CD4-positive, alpha-beta memory T cell (primary cell): ENCODE measurements at places on chromosomes 11 and 22.
A peak's percentile ranks its signal among the peaks of the same experiment; 100 is the strongest.

DNA sequence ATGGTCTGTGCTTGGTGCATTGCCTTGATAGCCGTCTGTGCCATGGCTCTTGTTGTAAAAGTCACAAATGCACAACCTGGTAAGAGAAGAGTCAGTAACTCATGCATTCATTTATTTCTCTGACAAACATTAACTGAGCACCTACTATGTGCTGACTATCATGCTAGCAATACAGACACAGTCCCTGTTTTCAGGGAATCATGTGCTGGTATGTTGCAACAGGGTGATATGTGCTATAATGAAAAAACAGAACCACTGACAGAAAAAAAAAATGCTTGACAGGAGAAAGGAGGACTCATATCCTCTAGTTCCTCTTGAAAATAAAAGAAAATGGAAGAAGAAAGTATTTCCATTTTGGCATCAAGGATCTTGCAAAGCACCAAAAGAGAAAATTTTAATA, 34.5 kb upstream of the RAPSN start:
- no peak for DNase-seq

GRCh38 chr11:16295592-16295991, 60.8 kb downstream of the SOX6 start:
- DNase-seq: no peak

DNA sequence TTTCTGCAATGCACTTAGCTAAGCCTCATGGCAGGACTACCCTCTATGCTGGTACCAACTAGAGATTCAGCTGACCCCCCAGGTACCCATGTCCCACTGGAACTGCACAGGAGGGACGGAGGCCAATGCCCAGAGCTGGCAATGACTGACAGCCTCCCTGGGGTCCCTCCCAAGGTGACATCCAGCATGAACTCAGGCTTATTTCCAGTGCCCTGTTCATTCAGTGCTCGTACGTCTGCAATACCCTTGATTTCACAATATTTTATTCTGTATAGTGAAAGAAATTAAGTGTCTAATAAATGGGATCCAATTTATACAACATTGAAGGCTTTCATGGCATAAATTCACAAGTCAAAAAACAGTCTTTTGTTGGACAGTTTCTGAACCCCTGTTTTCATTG, 20.2 kb downstream of the ETS1 start:
- no peak for DNase-seq

GRCh38 chr11:73538381-73538872, 59.5 kb downstream of the FAM168A start:
- DNase-seq: no peak

DNA sequence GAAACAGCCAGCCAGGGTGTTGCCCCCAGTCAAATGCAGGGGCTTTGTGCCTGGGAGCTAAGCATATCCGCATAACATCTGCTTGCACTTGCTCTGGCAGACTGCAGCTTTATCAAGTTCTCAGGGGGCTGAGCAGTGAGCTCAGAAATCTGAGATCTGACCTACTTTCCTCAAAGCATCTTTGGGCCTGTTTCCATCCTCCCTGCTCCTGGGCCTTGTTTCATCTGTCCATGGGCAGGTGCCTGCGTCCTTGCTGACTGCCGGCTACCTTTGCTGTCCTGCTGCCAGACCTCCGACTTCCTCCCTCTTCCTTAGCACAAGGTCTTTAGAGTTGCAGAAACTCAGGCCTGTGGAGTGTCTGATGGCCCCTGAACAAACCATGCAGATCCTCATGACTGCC, 131.2 kb upstream of the B3GAT1 start:
- no peak for DNase-seq

DNA sequence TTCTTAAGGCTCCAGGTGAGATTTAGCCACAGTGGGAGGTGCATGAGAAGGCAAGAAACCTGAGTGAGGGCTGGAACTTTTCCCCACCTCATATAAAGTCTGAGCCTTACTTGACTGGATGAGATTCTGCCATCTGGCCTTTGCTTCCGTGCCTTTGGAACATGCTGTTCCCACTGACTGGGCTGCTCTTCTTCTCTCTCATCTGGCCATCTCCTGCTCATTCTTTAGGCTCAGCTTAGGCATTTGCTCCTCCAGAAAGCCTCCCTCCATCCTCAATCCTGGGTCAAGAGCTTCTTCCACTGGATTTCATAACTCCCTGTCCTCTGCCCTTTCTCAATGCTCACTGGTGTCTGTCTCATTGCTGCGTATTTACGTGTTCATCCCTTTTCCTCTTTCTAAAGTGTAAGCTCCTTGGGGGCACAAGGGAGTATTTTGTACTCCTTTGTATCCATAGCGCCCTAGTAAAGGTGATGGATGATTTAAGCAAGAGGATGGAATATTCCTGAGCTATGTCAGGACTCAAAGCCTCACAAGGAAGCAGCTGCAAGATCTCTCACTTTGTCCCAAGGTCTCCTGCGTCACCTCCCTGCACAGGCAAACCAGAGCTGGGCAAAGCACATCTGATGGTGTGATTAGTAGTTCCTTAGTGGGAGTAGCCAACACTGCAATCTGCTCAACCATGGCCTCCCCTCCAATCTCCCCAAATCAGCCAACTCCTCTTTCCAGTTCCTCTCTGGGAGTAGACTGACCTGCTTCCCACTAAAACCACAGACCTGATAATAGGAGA, 15.3 kb downstream of the HSPA8 start:
- DNase-seq: no peak

DNA sequence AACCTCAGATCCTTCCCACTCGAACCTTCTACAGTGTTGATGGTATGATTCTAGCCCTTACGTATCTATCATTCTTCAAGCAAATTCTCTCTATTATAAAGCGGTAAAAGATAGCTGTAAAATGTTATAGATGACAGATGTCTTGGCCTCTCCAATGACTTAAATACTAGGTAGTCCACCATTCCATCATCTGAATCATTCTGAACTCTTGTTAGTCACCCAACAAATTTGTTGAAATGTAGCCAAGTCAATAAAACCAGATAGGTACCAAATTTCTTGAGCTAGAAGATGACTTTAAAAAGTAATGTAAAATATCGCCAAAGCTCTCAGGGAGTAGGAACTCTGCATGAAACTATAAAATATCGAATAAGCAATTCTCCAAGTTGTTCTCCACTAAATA, 32.6 kb upstream of the PICALM start:
- no peak for DNase-seq

DNA sequence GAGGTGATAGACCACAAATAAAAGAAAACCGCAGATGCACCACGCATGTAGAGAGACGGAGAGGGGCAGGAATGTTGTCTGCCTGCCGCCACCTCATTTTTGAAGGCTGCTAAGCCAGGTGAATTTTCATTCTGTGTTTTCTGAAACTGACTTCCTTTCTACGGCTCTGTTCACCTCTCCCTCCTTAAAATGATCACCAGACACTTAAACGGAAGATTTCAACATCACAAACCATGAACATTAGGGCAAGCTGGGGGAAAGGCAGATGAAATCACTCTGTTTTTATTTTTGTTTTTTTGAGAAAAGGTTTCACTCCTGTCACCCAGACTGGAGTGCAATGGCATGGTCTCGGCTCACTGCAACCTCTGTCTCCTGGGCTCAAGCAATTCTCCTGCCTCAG, 232.4 kb downstream of the MIAT start:
- DNase-seq: no peak

- DNase-seq: no peak
Measured at GRCh38 chr11:94472916-94473799, 20.5 kb downstream of the MRE11 start.

DNA sequence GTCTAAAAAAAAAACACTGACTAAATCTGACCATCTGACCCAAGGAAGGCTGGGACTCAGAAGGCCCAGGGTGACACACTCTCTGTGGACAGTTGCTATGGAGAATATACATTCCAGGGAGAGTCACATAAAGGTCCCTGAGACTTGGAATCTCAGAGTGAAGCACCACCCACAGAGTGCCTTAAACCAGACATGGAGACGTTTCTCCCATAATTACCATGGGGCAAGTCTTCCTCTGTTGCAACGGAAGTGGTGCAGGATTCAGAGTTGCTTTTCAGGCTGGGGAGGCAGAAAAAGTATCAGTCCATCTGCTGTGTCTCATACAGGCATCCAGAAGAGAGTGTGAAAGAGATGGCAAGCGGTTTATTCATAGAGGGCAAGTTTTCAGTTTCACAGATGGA, 58.7 kb upstream of the SLN start:
- DNase-seq: no peak

- no peak for DNase-seq
Measured at GRCh38 chr22:30637701-30638114, 2.1 kb downstream of the SLC35E4 start.

DNA sequence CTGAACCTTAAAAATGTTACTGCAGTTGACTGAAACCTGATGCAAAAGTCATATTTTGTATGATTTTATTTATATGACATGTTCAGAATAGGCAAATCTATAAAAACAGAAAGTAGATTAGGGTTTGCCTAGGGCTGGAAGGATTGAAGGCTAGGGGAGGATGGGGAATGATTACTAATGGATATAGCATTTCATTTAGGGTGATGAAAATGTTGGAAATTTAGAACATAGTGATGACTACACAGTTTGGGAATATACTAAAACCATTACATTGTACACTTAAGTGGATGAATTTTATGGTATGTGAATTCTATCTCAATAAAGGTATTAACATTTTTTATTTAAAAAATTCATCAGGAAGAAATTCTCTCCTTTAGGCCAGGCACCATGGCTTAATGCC, 22.9 kb upstream of the PAFAH1B2 start:
- DNase-seq: no peak

DNA sequence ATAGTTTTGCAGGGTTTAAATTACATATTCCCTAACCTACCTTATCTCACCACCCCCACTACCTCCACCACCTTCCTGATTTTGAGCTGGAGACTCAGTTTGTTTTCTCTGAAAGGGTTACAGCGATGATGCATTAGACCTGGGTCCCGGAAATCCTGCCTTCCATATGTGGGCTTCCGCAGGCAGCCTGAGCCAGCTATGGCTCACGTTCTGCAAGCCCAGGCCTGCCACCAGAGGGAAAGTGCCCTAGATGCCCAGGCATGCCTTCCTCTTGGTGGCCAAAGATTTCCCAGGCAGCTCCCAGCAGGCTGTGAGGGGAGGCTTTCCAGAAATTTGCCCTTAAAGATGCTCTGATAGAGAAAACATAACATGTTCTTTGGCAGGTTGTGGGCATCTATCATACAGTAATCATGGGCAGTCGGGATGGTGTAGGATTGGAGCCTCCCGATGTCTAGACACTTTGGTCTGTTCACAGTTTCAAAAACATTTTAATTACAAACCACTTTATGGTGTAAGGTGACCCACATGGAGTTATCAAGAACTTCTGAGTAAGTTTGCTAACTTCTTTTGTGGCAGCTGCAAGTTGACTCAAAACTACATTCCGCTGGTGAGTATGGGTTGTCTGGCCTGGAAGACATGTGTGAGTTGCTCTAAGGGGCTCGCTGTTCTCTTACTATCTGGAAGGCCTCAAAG, 79.3 kb downstream of the MICAL2 start:
- peak; percentile 66 for DNase-seq

GRCh38 chr11:88709567-88709966, 356.2 kb downstream of the GRM5 start:
- no peak for DNase-seq

- no peak for DNase-seq
Measured at GRCh38 chr22:30774566-30774965, 79.9 kb downstream of the OSBP2 start.

GRCh38 chr22:19886605-19887255, 32.1 kb upstream of the GNB1L start:
- peak; percentile 46 for DNase-seq

DNA sequence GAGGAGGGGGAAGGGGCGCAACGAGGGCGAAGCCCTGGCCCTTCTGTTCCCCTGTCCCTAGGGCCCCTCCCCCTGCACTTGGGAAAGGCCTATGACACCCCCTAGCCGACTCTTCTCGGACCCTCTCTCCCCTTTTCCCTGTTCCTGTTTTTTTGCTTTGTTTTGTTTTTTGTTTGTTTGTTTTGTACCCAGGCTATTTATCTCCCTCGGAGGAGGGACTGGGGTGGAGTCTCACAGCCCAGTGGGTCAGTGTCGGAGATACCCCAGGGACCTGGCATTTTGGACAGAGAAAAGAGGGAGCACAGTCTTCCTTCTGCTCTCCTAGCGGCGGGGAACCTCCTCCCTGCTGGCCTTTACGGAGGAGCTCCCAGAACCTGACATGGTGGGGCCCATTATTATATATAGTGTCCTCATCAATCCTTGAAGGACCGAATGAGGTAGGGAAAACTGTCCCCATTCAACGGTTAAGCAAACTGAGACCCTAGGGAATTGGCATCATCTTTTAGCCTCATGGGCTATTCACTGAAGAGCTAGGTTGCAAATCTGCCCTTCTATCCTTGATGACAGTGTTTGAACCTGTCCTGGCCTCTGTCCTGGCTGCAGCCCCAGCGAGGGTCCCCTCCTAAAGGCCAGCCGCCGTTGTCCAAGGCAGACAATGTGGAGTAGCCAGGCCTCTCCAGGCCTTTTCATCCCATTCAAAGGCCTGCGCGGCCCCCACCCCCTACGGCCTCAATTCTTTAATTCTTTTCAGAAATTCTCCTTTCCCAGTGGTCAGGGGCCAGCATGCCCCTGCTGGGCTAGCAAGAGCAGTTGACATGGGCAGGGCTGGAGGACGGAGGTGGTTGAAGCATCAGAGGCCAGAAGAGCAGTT, 911 bp downstream of the EMID1 start:
- no peak for DNase-seq

DNA sequence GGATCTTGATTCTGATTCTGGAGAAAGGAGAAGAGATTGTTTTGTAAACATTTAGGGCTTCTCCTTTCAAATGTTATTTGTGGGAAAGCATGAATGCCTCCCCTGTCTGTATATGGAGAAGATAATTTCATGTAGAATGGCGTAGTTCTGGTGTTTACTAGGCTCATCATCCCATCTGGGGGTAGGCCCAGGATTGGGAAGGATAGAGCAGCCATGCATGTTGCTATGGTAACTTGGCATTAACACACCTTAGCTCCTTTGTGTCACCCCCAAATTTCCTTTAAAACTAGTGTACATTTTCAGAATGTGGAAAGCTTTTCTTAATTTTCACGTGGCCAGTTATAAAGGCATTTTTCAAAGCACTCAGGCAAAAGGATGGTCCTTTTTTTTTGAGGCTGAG, 57.5 kb upstream of the EED start:
- no peak for DNase-seq

GRCh38 chr11:98040061-98040808, 980.5 kb upstream of the CNTN5 start:
- no peak for DNase-seq

- DNase-seq: no peak
Measured at GRCh38 chr11:119591836-119592310, 137.1 kb downstream of the NECTIN1 start.

DNA sequence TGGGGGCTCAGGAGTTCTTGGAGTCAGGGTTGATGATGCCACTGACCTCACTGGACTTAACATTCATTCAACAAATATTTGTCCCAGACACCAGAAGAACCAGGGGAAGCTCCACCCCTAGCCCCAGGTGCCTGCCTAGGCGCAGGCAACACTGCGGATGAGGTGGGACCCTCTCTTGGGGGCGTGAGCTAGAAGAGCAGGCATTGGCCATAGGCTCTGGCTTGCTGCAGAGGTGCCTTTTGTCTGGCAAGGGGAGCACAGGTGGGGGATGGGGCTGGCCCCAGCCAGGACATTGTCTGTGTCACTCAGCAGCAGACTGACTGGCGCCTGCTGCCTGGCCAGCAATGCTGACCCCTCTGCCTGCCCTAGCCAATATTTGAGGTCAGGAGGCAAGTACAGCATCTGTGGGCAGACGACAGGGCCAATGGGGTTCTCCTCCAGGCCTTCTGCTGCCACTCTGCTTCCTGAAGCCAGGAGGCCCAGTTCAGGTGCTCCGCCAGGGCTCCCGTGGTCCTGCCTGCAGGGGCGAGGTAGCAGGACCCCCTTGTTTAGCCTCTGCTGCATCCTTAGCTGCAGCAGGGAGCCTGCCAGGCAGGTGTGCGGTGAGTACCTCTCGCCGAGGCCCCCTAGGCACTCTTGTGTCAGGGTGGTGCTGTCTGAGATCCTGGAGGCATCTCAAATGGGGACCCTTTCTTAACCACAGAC, 4.0 kb downstream of the LINC01488 start:
- DNase-seq: no peak
